ENCODE measurements at places on chromosomes 2 and 18.

- DNase-seq: no peak
These were observed 254.6 kb upstream of the SPRED2 start for GRCh38 chr2:65686928-65687521.

DNA sequence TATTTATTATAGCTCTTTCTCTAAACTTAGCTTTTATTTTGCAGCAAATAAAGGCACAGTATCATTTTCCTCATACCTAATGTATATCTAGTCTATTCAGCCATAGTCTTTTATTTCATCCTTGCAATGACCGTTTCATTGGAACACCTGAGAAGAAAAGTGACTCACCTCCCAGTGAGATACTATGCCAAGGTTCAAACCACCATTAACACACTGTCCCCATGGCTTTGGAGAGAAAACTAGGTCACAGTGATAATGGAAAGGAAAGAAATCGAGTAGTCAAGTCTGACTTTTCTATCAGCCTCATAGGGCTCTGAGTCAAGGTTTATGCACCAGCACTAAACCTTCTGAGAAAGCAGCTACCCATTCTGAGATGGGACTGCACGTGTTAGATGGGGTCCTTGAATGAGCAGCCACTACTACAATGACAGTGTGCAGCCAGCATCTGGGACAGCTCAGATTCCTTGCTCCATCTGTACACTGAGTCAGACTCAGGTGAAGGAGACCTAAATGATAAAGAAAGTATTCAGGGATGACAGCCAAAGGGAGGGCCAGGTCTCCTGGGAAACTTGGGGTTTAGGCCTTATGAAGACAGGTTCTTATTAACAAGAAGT lies 971.1 kb upstream of the ACVR2A start:
- no peak for DNase-seq

GRCh38 chr2:21748501-21748900 lies 624.7 kb downstream of the TDRD15 start:
- no peak for DNase-seq

DNA sequence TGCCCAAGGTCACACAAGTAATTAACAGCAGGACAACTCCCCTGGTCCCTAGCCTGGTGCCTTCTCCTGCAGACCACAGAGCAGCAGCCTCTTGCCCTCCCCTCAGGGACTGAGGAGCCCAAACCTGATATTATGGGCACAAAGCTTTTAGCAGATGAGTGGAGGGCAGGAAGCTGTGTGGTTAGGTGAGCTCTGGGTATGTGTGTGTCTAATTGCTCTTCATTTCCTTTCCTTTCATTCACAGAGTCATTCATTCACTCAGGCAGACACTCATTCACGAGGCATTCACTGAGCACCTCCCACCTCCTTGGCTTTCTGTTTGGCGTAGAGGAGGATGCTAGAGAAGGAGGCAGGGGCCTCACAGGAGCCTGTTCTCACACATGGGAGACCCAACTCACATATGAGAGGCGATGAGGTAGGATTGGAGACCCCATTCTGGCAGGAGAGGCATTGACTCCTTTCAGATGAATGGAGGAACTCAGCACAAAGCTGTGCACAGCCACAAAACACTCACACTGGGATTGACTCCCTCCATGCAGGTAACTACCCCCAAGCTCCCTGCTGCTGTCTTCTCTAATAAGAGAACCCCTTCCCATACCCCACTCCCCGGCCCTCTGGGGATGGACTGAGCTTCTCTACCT lies 306.8 kb upstream of the SKOR2 start:
- DNase-seq: no peak

DNA sequence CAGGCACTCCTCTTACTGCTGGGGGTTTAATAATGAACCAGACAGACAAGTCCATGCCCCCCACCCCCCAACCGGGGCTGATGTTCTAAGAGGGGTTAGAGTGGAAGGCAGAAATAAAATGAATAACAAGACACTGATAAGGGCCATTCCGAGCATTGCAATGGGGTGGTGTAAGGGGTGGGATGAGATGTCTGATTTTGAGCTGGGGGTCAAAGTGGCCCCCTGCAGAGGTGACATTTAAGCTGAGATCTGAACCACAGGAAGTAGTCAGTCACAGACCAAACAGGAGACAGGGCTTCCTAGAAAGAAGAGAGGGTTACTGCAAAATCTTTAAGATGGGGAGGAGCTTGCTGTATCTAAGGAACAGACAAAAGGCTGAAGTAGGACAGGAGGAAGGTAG lies 180.6 kb upstream of the SH3BP4 start:
- DNase-seq: no peak

- no peak for DNase-seq
These were observed 85.3 kb downstream of the LDLRAD4 start for GRCh38 chr18:13303756-13304364.

DNA sequence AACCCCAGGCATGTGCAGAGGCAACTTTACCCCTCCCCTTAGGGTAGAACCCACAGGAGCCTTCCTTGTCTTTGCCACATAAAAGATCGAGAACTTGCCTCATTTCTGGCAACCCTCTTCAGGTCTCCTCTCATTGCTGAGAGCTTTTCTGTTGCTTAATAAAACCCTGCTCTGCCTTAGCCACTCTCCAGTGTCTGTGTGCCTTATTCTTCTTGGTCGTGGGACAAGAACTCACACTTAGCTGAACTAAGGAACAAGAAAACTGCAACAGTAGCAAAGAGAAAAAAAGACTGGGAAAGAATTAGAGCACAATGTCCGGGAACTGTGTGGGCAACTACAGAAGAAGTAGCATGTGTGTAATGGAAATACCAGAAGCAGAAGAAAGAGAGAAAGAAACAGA lies 56.2 kb upstream of the SMIM21 start:
- no peak for DNase-seq

DNA sequence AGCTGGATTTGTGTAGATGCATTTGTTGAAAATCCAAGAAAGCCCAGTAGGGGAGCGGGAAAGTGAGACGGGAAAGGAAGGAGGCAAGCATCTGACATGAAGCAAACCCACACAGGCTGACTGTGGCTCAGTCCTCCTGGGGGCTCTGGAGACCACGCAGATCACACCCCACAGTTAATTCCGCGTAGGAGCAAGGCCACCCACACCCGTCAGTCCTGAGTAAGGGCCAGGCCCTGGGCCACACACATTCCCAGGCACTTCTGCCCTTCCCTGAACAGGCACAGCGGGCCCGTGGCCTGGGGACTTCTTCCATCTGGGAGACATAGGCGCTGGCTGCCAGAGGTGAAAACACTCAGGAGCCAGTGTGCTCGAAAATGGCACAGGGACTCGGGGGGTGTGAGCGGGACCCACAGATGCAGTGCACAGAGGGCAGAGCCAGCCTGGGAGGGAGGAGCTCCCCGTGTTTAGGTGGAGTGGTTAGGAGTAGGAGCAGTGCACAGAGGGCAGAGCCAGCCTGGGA lies 19.4 kb upstream of the PRLH start:
- no peak for DNase-seq

- DNase-seq: no peak
These were observed at the start of gene MCFD2 for GRCh38 chr2:46915281-46915810. Gene MCFD2, minus strand, starts transcription at chr2:46915806. Its CDS starts 6,635 bp downstream, at chr2:46909171.

DNA sequence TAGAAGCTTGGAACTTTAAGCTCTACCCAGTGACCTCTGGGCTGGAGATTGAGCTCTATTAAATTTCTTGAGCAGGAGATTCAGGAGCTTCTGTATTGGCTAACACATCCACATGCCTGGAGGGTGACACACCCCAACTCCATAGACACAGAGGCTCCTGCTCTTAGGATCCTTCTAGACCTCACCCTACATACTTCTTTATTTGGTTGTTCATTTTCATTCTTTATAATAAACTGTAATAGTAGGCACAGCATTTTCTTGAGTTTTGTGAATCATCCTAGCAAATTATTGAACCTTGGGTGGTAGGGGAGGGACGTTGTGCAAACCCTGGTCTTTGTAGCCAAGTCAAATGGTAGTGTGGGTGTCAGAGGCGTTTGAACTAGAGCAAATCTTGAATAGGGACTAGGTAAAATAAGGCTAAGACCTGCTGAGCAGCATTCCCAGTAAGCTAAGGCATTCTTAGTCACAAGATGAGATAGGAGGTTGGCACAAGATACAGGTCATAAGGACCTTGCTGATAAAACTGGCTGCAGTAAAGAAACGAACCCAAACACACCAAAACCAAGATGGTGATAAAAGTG lies 323.8 kb upstream of the GALNT5 start:
- no peak for DNase-seq

GRCh38 chr2:120421126-120421829 lies 75.3 kb downstream of the INHBB start:
- no peak for DNase-seq
